NCI-H1930 (cell line): ENCODE measurements at places on chromosomes 2 and 18.

GRCh38 chr2:33670392-33670937 is 71.4 kb upstream of the FAM98A start:
- DNase-seq, result peak; percentile 33

GRCh38 chr2:216799873-216800431 is 59.9 kb downstream of the TNP1 start:
- no peak for DNase-seq

DNA sequence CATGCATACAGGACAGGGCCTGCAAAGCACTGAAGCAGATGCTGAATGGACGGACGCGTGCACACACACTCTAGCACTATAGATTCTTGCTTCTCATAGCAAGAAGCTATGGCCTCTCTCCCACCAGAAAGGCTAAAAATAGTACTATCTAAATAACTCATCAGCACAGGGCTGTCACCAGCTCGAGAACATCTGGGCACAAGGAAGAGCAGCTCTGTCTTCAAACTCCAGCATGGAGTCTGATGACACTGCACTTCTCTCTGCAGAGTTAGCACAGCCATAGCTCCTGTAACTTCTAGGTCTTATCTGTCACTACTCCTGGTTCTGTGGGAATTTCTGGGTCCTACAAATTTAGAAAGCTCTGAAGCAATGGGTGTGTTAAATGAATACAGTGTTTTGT is 123.5 kb downstream of the MYO5B start:
- no peak for DNase-seq

- no peak for DNase-seq
Measured at GRCh38 chr2:136251197-136251884, 133.4 kb upstream of the CXCR4 start.

- no peak for DNase-seq
Measured at GRCh38 chr2:239881561-239882320, 143.4 kb downstream of the NDUFA10 start.

GRCh38 chr2:109494351-109494750 is 119.4 kb downstream of the SEPTIN10 start:
- DNase-seq, result no peak

GRCh38 chr18:627231-627630 is 30.2 kb upstream of the TYMS start:
- no peak for DNase-seq

- DNase-seq, result no peak
Measured at GRCh38 chr2:28960401-28960800, 20.7 kb upstream of the TOGARAM2 start.

DNA sequence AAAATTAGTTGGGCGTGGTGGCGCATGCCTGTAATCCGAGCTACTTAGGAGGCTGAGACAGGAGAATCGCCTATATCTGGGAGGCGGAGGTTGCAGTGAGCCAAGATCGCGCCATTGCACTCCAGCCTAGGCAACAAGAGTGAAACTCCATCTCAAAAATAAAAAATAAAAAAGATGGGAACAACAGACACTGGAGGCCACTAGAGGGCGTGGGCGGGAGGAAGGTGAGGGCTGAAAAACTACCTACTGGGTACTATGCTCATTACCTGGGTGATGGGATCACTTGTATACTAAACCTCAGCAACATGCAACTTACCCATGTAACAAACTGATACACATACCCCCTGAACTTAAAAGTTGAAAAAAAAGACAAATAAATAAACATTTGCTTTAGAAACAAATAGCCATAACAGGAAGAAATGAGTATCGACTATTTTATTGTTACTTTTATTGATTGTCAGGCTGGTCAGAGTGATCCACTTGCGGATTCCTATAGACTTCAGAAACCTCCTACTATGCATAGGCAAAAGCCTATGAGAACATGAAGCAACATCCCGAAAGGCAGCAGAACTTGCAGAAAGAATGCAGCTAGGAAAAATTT is 61.0 kb downstream of the TMEM163 start:
- no peak for DNase-seq

DNA sequence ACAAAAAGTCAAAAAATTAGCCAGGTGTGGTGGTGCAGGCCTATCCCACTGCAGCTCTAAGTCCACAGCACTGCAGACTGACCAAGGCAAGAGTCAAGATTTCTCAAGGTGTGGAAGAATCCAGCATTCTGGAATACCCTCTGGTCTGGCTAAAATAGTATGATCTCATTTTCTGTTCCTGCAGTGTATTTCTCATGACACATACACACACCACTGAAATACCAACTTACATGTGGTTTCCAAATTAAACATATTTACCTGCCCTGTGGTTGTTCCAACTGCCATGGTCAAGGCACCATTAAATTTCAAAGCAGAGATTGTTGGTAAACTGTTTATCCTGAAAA is 30.9 kb downstream of the NOL10 start:
- DNase-seq, result no peak

DNA sequence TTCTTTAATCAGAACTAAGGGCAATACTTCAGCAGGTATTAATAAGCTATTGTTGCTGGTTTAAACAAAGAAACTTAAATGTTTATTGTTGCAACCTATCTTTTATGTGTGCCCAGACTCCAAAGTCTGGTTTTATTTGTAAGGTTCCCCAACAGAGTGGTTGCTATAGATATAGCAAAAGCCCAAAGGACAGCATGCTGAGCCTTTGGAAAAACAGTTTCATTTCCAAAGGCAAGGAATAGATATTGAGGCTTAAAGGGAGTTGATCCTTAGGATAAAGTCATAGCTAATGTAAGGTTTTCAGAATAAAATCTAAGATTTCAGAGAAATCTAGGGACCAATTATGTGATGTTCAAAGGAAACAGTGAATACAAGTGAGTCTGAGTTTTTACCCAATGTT is 413.2 kb upstream of the SLC14A2 start:
- no peak for DNase-seq

DNA sequence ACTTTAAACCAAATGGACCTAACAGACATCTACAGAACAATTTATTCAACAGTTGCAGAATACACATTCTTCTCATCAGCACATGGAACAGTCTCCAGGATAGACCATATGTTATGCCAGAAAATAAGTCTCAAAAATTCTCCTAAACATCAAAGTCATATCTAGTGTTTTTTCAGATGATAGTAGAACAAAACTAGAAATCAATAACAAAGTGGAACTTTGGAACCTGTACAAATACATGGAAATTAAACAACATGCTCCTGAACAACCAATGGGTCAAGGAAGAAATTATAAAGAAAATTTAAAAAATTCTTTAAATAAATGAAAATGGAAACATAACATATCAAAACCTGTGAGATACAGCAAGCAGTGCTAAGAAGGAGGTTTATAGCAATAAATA is 194.1 kb upstream of the SIX2 start:
- DNase-seq, result no peak

DNA sequence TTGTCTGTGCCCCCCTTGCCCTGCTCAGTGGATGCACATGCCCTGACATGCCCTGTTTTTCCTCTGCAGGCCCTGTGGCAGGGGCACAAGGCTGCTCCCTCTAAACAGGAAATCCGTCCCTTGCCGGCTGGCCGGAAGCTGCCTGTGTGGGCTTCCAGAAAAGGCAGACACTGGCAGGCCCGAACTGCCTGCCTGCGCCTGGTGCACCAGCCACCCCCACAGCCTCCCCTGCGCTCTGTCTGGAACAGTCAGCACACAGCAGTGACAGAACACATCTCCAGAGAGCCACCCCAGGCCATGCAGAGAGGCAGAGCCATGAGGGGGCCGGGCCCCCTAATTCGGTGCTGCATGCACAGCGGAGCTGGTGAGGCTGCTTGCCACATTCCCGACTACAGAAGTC is 33.5 kb downstream of the LOXHD1 start:
- no peak for DNase-seq

GRCh38 chr2:63345285-63345633 is 243.0 kb downstream of the WDPCP start:
- no peak for DNase-seq

- no peak for DNase-seq
Measured at GRCh38 chr2:41375901-41376300, 671.9 kb upstream of the PKDCC start.

DNA sequence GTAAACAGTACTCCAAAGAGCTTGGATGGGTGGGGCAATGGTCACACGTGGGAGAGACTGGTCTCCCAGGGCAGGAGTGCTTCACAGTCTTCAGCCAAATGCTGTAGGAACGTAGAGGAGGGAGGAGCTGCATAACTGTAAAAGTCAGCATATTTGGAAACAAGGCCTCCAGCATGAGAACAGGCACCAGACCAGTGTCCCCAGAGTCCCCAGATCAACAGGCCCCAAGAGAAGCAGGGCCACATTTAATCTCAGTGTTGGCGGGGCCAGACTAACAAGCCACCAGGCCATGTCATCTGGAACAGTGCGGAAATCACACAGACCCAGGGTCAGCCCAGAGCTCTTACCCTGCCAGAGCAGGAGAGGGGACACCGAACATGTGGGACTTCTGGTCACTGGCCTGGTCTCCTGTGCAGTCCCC is 63.2 kb downstream of the ADCY3 start:
- no peak for DNase-seq

DNA sequence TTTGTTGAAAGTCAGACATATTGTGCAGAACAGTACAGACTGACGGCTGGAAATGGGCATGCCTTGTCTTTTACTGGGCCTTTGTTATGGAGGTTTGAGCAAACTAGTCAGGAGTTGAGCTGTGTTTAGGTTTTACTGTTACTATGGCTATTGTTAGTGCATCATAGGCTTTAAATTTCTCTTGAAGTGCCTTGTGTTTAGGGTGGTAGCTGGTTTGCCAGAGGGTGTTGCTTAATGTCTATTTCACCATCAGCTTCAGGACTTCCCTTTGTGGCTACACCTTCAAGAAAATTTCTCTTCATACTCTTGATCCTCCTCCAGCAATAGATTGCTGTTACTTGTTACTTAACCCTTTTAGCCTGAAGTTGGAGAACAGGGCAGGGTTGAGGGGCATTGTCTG is 104.6 kb downstream of the CAPN13 start:
- no peak for DNase-seq

GRCh38 chr2:211329882-211330281 is 773.5 kb downstream of the CPS1 start:
- no peak for DNase-seq

DNA sequence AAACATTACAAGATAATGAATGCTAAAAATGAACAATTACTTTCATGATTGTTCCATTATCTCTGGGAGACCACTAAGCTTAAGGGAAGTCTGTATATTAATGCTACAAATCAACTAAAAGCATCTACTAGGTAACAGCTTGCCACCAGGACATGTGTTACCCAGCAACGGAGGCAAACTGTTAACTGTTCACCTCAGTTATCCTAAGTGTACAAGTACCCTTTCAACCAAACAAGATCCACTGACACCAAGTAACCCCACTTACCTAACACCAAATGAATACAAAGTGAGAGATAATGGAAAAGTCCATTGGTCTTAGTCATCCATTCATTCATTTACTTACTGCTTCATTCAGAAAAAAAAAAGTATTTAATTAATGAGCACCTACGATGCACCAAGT is 54.7 kb upstream of the KIDINS220 start:
- no peak for DNase-seq

GRCh38 chr2:205462681-205463345 is 219.5 kb upstream of the NRP2 start:
- DNase-seq, result no peak

DNA sequence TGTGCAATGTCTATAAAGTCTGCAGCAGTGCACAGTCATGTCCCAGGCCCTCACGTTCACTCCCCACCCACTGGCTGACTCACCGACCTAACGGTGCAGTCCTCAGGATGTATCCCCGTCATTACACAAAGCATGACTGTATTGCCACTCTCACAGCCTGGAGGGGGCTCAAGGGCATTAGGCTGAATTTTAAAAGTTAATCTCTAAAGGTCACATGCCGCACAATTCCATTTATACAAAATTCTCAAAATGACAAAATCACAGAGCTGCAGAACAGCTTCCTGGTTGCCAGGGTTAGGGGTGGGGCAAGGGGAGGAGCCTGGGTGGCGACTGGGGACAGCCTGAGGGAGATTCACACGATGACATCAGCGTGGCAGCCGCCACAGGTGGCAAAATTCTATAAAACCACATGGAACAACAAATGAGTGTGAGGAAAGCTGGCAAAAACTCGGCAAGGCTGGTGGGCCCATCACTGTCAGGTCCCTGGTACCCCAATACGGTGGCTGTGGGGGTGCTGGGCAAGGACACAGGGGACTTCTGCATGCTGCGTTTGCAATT is 97.6 kb downstream of the NDUFA10 start:
- no peak for DNase-seq

DNA sequence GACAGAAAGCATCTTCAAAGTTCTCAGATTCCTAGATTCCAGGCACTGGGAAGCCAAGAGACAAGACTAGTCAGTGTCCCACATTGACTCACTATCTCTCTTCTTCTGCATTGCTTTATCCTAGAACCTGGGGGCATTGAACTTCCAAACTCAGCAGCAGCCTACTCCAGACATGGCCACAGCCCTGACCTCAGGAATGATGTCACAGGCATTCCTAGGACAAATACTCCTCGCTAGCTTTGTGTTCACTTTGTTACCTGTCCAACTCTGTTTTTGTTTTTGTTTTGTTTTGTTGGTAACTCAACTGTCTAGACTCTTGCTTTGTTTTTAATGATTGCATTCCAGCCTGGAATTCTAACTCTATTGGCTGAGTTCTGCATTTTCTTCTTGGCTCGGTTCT is 449.3 kb upstream of the SPHKAP start:
- DNase-seq, result no peak

DNA sequence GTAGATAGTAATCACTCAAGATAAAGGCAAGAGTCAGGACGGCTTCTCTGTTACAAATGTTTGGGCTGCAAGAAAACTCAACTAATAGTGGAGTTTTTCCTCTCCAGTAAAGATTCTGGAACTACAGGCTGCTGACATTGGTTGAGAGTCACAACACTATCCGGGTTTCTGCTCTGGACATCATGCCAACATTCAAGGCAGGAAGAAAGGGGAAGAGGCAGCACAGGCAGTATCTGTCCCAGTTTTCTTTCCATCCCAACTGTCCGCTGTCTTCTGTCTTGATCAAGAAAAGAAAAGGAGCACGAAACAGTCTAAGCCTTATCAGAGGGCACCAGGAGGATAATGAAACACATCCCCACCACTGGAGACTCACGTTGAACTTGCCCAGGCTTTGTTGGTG is 132.1 kb downstream of the MAIP1 start:
- no peak for DNase-seq

DNA sequence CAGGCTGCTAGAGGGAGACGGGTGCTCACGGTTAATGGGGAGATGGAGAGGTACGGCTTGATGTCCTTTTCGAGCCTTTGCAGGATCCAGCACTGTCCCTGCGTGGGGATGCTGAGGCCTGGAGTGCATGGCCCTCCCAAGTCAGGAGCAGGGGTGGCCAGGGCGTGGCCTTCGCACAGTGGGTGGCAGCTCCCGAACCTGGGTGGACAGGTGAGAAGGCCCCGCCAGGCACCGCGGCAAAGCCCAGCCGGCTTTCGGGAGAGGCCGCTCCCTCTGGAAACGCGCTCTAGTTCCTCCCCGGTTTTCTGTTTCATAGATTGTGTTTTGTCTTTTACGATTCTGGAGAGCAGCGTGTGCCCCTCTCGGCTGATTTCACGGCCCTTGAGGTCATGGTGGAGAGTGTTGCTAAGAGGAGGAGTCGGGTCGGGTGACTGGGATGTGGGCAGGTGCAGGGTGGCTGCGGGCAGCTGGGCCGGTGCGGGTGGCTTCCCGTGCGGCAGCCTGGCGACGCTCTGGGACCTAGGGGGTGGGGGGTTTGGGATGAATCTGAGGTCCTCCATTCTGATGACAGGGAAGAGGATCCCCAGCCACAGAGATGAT is 39.4 kb downstream of the CTDP1 start:
- no peak for DNase-seq

- no peak for DNase-seq
Measured at GRCh38 chr2:40240070-40240469, 211.8 kb downstream of the SLC8A1 start.

GRCh38 chr2:129672521-129672920 is 306.9 kb upstream of the RAB6C start:
- DNase-seq, result no peak

GRCh38 chr2:149924028-149924427 is 336.5 kb upstream of the MMADHC start:
- no peak for DNase-seq
